ENCODE measurements at places on chromosomes 13 and 19.

GRCh38 chr13:32415019-32415418 is 12.9 kb downstream of the N4BP2L1 start:
- DNase-seq: no peak

GRCh38 chr13:106917673-106918556 is 350.0 kb upstream of the ARGLU1 start:
- DNase-seq: peak; percentile 17

GRCh38 chr13:53612200-53612599 is 583.6 kb downstream of the OLFM4 start:
- DNase-seq: no peak

- DNase-seq: peak; percentile 69
Observed at GRCh38 chr13:33111414-33112110, 95.3 kb downstream of the KL start.

DNA sequence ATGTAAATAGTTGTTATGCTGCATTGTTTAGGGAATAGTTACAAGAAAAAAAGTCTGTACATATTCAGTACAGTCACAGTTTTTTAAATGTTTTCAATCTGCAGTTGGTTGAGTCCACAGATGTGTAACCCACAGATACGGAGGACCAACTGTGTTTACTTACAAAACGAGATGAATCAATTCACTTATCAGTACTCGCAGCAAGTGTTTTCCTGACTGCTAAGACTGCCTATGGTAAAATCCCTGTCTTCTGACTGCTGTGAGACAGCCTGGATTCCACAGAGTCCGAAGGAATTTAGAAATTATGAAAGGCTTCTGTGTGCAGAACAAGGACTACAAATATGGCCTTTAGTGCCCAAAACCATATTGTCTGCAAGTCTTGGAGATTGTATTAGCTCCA is 45.7 kb upstream of the C1QTNF9 start:
- DNase-seq: no peak

DNA sequence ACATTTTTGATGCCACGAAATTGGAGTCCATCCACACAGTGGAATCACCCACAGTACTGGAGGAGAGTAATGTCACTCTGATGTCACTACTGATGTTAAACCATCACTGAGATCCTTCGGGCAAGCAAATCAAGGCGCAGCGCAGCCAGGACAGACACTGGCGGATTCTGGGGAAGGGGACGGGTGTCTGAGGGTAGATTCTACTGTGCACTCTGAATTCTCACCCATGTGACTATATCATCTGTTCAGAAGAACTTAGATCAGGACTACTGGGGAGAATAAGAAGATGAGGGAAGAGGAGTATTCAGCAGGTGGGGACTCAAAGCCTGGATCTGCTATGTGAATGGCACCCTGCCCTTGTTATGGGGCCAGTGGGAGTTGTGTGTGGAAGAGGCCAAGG is 12.6 kb upstream of the SIGLEC6 start:
- no peak for DNase-seq

- DNase-seq: no peak
Observed at GRCh38 chr13:111925146-111925875, 141.6 kb upstream of the SOX1 start.

Data from GM04503 (cell line).